Activated T-cell treated with anti-CD3 and anti-CD28 coated beads, Interleukin-2, amount 50 U/mL, for 48 hours (primary cell): ENCODE measurements at places on chromosomes 11 and 22.
A peak's percentile ranks its signal among the peaks of the same experiment; 100 is the strongest.

DNA sequence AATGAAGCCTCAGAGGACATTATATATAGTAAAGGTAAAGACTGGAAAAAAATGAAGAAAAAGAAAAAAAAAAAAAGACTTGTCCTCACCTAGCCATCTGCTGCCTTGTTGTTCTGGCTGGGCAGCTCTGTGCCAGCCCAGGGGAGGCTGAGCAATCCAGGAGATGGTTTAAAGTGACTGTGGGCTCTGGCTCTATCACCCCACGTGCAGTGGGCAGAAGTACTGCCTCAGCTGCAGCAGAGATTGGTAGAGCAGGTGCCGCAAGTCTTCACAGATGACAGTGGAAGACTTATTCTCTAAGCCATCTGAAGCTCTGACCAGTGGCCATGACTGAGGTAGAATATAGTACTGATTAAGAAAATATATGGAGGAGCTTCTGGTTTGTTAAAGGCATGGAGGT is 62.2 kb downstream of the SGSM3 start:
- DNase-seq: no peak

- no peak for DNase-seq
These were observed 20.4 kb downstream of the OR56B4 start for GRCh38 chr11:6127881-6128280.

DNA sequence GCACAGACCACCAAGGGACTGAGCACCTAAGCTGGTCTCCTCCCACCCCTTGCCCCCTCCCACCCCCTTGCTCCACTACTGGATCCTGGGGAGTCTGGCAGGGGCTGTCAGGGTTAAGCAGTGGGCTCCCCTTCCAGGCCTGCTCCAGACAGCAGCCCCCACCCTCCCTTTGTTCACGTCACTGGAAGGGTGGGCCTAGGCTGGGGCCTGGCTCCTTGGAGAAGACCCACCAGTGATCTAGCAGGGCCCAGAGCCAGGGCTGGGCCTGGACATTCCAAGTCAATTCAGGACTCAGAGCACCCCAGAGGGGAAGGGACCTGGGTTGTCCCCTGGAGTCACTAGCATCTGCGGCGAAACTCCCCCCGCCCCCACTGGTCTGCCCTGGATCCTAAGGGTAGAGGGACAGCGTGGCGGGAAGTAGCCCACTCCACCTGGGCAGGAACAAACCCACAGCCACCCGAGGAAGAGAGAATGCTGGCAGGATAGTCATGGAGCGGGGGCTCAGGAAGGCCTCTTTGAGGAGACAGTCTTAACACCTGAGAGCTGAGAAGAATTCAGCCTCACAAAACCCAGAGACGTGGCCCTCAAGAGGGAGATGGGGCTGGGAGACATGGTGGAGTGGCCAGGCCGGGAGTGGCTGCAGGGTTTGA is 45.8 kb downstream of the IGLL1 start:
- DNase-seq: no peak

GRCh38 chr11:115644856-115645255 is 140.6 kb upstream of the CADM1 start:
- no peak for DNase-seq

- DNase-seq: peak; percentile 92
These were observed 7.6 kb downstream of the SLC29A2 start for GRCh38 chr11:66363805-66364535.

GRCh38 chr11:75823946-75824345 is 8.9 kb downstream of the UVRAG start:
- DNase-seq: no peak

DNA sequence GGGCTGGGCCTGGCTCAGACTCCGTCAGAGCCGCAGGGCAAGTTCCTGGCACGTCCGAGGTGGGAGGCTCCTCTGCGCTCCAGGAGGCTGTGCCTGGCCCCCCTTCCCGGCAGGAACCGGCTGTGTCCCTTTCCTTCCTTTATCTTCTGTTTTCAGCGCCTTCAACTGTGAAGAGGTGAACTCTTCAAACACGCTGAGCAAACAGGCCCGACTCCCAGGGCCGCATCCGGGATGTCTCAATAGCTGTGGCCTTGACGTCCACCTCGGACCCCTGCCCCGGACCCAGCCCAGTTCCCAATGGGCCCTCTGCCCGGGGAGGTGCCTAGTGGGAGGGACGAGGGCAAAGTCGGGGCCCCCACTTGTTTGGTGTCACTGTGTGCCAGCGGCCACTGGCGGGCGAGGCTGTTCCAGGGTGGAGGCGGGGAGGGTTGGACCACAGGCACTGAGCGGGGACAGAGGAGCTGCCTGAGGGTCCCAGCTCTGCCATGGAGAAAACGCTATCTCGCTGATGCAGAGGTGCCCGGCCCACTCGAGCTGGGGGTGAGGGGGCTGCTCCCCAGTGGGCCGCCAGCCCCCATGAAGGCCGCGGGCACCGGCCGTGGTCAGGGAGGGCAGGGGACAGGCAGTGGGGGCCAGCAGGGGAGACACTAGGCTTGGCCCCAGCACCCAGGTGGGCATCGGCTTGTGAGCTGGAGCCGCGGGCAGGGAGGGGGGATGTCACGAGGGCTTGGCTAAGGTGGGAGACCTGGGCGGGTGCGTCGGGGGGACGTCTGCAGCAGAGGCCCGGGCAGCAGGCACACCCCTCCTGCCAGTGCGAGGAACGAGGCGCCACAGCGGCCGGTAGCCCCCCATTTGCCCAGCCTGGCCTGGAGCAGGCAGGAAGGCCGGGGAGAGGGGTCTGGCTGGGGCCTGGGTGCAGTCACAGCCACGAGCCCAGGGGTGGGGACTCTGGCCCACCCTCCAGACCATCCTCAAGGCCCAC is 2.7 kb upstream of the MUC5B start:
- DNase-seq: no peak

DNA sequence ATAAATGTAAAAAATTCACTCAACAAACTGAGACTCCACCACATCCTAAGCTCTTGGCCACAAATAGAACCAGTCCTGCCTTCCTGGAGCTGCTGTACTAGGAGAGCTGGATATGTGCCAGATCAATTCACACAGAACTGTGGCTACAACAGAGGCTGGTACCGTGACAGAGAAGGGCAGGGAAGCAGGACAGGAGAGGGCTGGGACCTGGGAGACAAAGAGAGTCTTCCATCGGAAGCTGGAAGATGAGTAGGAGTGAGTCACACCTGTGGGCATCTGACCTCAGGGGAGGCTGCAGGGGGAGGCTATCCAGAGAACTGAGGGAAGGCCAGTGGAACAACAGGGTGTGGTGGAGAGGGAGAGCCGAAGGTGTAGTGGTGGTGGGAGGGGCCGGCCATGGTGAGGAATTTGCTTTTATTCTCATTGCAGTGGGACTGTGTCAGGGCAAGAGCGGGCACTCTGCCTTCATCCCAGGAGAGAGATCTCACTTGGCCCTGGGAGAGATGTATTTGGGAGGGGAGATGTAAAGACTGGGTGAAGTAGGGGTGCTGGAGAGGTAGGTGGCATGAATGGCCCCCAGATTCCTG is 1.9 kb upstream of the LTBP3 start:
- no peak for DNase-seq

- no peak for DNase-seq
These were observed 8.7 kb upstream of the GDPD5 start for GRCh38 chr11:75534259-75535069.

GRCh38 chr11:2582946-2583604 is 116.7 kb downstream of the KCNQ1OT1 start:
- no peak for DNase-seq

DNA sequence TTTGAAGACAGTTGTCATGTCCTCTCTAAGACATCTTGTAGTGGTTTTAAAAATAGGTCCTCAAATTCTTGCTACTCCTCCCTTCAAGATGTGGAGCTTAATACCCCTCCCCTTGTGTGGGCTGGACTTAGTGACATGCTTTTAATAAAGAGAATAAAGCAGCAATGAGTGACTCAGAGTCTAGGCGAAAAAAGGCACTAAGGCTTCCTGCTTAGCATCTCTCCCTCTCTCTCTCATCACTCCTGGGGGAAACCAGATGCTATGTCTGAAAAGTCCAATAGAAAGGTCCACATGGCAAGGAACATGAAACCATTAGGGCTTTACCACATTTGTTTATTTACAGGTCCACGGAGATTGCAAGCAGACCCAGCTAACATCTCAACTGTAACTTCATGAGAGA is 11.7 kb downstream of the SERGEF start:
- DNase-seq: no peak

GRCh38 chr11:20114588-20114987 is 45.7 kb downstream of the DBX1 start:
- no peak for DNase-seq

GRCh38 chr22:45816776-45817175 is 145.1 kb downstream of the ATXN10 start:
- no peak for DNase-seq

- DNase-seq: no peak
These were observed 11.0 kb upstream of the SPDYC start for GRCh38 chr11:65159012-65159411.

GRCh38 chr11:120561286-120561685 is 49.7 kb downstream of the GRIK4 start:
- DNase-seq: no peak

- DNase-seq: no peak
These were observed 67.0 kb upstream of the EIF3D start for GRCh38 chr22:36595940-36596339.

DNA sequence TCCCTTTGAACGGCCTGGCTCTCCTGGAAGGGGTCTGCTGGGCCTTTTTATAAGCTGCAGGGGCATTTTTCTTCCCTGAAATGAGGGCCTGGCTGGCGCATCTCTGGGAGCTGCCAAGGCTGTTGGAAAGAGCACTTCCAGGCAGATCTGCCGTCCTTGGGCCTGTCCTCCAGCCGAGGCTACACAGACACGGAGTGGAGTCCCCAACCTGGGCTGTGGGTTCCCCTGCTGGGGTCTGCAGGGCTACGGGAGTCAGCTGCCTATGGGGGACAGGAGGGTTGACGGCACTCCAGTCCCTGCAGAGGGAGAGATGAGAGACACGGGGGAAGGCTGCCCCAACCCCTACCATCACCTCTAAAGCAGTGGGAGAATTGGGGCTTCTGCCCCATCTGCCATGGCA is 606.6 kb downstream of the TBC1D22A start:
- no peak for DNase-seq

- no peak for DNase-seq
These were observed 42.8 kb upstream of the ALKBH3 start for GRCh38 chr11:43837879-43838278.

GRCh38 chr22:45358127-45358526 is 48.4 kb downstream of the FAM118A start:
- no peak for DNase-seq

DNA sequence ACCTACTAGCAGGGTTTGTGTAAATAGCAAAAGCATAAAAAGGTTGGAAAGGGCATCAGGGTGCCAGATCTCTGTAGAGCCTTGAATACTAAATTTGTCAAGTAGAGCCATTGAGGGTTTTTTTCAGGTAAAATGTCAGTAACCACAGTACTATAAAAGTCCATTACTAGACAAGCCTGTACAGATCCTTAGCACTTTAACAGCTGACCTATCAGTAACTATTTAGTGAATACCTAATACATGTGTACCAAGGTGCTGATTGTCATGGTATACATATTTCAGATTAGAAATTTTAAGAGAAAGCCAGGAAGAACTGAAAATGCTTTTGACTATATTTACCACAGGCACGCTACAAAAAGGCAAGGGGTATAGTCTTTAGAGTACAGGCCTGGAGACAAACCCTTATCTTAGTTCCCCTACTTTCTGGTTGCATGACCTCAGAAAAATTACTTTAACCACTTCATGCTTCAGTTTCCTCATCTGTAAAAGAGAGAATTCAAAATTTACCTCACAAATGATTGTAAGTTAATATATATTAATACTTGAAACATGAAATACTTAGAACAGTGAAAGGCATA is 57.9 kb downstream of the RAB38 start:
- no peak for DNase-seq

- no peak for DNase-seq
These were observed 44.1 kb downstream of the RBFOX2 start for GRCh38 chr22:35984183-35985175.

GRCh38 chr22:30235687-30236170 is 10.8 kb downstream of the LIF start:
- DNase-seq: no peak

DNA sequence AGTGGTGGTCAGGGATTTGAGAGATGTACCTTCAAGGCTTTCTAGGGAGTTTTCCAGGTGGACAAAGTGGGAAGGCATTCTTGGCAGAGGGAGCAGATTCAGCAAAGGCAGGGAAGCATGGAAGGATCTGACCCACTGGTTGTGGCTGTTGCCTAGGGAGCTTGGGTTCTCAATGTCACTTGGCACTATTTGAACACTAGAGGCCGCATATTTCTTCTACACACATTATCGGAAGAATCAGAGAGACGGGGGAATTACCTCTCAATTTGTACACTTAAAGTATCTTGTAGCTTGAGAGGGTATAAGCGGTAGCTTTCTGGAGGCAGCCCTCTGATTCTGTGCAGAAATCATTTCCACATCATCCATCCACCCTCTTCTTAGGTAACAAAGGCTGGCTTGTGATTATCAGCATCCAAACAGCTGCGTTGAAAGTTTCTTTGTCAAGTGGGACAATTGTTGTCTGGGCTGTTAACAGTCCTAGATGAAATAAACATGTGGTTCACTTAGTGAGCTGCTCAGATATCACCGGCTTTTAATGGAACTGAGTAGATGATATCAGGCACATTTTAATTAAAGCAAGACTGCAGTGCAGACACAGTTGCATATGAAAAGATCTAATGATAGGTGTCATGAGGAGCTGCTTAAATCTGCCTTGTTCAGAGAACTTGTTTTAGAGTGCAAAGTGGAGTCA is 2.6 kb downstream of the NELL1 start:
- no peak for DNase-seq

GRCh38 chr11:26963764-26964163 is 30.1 kb upstream of the FIBIN start:
- DNase-seq: no peak

- no peak for DNase-seq
These were observed 37.2 kb upstream of the ACER3 start for GRCh38 chr11:76823481-76824028.

DNA sequence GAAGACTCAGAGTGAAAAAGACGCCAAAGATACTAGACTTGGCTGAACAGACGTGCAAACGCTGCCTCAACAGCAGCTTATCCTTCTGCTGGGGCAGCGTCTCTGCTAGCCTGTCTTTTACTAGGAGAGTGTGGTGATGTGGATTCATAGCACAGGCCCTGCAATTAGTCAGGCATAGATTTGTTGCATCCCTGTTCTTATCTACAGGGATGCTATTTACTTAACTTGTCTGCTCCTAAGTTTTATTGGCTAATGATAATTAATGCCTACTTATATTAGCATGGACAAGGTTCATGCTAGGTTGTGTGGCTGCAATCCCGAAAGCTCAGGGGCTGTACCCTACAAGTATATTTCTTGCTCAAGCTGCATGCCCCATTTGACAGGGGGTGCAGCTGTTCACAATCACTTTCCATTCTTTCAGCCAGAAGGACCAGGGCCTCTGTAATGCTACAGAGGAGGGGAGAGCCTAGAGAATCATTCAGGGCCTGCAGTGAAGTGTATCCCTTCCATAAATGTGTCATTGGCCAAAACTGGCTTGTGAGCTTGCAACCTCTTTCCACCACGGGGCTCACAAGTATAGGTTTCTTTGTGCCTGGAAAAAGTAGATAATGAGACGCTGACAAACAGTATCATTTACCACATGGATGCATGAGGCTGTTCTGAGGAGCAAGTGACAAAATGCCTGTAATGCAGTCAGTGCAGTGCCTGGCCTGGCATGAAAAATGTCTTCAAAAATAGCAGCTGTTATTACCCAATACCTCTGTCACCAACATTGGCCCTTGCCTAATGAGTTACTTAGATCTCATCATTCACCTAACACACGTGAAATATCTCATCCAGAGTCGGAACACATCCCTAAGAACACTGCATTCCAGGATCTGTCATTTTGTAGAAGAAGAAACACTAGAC is 685.8 kb upstream of the API5 start:
- no peak for DNase-seq
